Activated T-cell treated with anti-CD3 and anti-CD28 coated beads for 48 hours (primary cell): ENCODE measurements at places on chromosomes 2 and 18.

DNA sequence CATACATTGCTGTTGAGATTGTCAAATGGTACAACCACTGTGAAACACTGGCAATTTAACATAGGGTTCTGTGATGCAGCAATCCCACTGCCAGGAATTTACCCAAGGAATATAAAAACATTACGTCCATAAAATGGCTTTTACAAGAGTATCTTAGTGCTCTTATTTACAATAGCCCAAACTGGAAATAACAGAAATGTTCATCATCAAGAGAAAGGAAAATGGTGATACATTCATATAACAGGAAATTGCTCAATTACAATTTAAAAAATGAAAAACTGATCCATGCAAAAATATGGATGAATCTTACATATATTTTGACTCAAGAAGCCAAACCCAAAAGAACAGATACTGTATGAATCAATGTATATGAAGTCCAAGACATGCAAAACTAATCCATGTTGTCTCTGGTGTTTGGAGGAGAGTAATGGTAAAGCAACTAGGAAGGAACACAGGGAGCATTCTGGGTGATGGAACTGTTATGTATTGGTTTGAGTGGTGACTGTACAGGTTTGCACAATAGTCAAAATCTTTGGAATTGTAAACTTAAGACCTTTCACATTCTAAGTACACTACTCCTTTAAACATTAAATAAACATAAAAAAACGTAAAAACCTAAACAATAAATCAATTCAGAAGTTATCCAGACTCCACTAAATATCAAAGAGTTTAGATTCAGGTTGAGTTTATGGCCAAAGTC is 104.8 kb upstream of the WDR75 start:
- DNase-seq = no peak

GRCh38 chr18:6997808-6998207 is 119.8 kb downstream of the LAMA1 start:
- DNase-seq = no peak

DNA sequence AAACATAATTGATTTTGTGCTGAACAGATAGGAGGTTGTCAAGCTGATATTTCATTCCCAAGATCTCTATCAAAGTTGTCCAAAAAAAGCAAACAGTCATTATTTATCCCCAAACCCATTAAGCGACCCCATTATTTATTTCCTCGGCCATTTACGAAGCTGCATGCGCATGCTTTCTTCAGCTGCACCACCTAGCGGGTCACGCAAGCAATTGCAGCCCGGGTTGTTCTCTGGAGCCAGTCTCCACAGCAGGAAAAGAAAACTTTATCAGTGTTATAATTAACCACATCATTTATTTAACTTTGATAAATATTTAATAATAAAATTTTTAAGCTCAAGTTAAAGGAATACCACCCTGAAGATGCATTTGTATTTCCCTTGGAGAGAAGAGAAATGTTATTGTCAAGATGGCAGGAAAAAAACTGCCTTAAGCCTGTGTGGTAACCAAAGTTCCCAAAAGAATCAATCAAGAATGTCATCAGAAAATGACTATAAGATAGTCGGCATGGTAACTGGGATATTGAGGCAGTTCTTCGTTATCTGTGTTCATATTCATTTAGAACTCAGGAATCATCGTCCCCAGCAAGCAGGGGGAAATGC is 304.7 kb downstream of the FBXO15 start:
- DNase-seq = peak; percentile 28

GRCh38 chr2:161049559-161049958 is 110.7 kb upstream of the TANK start:
- no peak for DNase-seq

DNA sequence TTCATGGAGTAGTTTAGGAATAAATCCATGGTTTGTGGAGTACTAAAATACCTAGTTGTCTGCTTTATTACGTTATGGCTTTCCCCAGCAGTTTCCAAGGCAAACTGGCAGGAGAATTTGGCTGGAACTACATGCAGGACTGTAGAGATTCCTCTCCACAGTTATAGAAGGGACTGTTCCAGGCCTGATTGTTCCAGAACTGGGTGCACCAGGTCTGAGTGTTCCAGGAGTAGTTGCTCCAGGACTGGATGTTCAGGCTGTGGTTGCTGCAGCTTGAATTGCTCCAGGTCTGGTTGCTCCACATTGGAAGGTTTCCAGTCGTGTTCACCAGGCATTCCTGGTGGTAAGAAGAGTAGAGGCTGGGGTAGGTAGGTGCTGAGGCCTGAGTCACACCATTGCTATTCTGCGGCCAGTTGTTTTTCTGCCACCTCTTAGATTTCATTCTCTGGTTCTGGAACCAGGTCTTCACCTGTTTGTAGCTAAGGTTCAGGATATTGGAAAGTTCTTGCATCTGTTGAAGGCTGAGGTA is 28.1 kb downstream of the SGPP2 start:
- no peak for DNase-seq

DNA sequence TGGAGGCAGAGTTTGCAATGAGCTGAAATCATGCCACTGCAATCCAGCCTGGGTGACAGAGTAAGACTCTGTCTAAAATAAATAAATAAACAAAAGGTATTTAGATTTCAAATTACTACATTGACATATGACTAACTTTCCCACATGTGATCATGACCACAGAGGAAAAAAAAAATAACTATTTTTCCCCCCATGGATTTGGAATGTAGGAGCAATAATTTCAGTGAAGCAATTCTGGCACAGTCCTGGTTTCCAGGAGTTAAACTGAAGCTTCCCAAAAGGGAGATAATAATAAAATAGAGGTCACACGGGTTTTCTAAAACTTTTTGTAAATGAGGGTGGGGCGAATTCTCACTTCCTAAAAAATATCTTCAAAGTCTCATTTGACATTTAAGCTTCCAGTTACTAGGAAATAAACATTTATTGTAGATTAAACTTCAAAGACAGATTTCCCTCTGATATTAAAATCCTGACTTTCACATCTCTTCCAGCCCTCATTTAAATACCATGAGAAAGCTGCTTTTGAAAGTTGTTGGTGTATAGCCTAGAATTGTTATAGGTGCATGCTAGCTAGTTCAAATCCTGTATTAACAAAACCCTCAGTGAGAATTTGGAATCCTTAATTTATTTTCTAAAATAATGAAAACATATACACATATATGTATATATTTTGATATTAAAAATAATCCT is 20.7 kb downstream of the SLC19A3 start:
- no peak for DNase-seq

DNA sequence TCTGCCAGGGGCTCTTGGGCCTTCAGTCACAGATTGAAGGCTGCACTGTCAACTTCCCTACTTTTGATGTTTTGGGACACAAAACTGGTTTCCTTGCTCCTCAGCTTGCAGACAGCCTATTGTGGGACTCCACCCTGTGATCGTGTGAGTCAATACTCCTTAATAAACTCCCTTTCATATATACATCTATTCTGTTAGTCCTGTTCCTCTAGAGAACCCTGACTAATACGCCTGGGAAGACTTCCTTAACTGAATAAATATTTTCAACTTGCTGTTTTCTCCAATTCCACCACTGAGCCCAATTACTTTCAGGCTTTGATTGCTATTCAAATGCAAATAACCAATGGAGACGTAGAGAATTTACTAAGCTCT is 61.4 kb upstream of the CCDC195 start:
- no peak for DNase-seq

DNA sequence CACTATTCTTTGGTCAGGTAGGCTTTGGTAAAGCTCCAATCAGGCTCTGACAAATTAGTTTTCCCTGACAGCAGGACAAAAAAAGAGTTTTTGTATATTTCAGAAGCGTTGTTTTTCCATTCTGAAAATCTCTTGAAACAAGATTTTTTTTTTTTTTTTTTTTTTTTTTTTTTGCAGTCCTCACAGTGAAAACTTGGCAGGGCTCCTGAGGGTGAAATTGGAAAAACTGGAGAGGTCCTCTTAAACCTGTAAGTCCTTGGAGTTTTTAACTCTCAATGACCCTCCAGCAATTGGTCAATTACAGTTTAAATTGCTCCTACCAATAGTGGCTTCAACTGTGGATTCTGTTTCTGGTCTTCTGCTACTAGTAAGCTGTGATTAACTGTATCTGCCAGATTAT is 244.5 kb upstream of the PKDCC start:
- no peak for DNase-seq

DNA sequence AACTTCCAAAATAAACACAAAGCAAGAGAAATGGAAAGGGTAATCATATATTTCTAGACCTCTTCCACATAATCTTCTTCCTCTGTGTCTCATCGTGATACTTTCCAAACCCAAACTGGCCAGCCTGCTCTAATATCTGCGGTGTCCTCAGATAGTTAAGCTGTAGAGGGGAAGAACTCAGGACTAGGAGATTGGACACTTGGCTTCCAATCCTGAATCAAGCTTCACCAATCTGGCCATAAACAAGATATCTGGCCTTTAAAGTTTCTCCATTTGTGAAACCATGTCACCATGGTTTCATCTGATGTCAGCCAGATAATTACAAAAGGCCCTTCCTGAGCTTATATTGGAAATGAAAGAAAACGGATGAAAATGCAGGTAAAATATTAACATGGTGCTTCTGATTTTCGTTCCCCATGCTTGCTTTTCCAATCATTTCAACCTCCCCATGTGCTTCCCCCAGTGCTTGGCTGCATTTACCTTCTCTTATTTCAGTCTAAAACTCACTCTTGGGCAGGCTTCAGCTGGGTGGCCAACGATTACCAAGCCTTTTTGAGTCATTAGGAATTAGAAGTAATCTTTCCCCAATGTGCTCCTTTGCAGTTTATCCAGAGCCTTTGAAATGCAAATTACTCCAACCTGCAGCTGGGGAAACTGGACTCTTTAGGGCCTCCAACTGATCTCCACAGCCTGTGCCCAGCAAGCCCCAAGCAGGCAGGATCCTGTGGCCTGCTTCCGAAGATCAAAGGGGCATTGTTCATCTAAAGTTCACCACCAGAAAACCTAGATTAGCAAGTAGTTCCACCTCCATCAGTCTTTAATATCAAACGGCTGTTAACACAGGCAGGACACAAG is 44.5 kb upstream of the MYCN start:
- DNase-seq = no peak

- DNase-seq = no peak
Observed at GRCh38 chr2:41775366-41776025, 272.3 kb upstream of the PKDCC start.

GRCh38 chr2:109066501-109066900 is 62.5 kb upstream of the SH3RF3 start:
- no peak for DNase-seq

DNA sequence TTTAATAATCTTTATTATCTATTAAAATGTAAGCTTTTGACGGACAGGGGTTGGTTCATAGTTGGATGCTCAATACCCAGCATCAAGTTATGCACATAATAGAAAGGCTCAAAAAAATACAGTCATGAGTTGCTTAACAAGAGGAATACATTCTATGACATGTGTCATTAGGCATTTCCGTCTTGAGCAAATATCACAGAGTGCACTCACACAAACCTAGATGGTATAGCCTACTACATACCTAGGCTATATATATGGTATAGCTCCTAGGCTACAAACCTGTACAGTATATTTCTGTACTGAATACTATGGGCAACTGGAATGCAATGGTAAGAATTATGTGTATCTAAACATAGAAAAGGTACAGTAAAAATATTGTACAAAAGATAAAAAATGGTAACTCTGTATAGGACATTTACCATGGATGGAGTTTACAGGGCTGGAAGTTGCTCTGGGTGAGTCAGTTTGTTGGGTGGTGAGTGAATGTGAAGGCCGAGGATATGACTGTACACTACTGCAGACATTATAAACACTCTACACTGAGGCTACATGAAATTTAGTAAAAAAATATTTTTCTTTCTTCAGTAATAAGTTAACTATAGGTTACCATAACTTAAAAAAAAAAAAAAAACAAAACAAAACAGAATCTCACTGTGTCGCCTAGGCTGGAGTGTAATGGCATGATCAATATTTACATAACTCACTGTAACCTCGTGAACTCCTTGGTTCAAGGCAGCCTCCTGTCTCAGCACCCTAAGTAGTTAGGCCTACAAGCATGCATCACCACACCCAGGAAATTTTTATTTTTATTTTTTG is 201.2 kb downstream of the NBAS start:
- DNase-seq = no peak

DNA sequence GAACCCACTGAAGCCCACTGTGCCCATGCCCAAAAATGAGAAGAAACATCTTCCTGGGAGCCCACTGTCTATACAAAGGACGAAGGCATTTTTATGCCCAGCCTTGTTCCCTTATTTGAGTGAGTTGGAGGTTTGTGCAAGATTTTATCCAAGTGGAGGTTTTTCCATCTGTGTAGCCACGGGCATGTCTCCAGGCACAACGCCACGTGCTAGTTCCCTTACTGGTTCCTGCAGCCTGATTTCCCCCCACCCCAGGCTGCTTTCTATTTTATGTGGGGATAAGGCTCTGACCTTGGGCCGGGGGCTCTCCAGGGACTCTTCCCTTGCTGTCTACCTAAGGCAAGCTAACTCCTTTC is 22.2 kb upstream of the TXNL4A start:
- DNase-seq = no peak

GRCh38 chr2:120029672-120030640 is 17.1 kb downstream of the EPB41L5 start:
- DNase-seq = no peak

GRCh38 chr2:170521299-170521698 is 193.8 kb upstream of the SP5 start:
- no peak for DNase-seq

GRCh38 chr2:83196225-83196624 is 1262.9 kb downstream of the SUCLG1 start:
- no peak for DNase-seq

- no peak for DNase-seq
Observed at GRCh38 chr2:117551858-117552257, 262.6 kb upstream of the DDX18 start.

DNA sequence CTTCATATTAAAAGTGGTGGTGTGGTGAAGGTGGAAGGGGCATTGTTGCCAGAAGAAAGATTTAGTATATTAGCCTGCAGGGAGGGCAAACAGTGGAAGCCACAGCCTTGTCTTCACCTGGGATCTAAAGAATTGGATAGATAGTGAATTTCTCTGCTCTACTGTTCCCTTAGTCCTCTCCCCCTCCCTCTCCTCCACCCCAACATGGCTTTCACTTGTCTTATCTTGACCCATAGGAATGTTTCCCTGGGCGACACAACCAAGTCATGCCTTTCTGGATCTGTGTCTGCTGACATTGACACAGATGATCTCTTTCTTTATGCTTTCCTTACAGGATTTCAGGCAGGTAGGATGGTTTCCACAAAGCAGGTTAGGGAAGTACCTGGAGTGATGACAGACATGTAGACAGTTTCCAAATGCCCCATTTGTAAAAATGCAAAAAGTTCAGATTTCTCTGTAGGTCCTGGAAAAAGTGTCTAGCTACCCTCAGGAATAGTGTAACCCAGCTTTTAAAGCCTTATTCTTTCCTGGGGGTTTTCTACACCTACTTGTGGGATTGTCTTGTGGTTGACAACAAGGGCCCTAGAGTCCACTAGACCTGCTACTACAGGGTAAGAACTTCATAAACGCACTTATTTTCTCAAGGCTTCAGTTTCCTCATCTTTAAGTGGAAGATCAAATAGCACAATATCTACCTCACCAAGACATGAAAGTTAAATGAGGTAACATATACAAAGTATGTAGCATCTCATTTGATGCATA is 184.2 kb upstream of the SP5 start:
- no peak for DNase-seq

- DNase-seq = no peak
Observed at GRCh38 chr2:217900010-217900779, 102.6 kb downstream of the TNS1 start.
